ENCODE measurements at places on chromosomes 1 and 21. TPM values are rescaled to one million over a fixed set of nuclear protein-coding genes. Genes with fewer than 3 reads are reported as not detected.

FMN2 gene
- total RNA-seq = 0.19 TPM

DYRK3 gene
- 19.0 TPM for total RNA-seq

NTMT2 gene
- not detected for total RNA-seq

MEGF6 gene
- 92.4 TPM for total RNA-seq

FCRL6 gene
- total RNA-seq = not detected

CCDC181 gene
- not detected for total RNA-seq

GSTM3 gene
- 54.9 TPM for total RNA-seq

SPRR3 gene
- total RNA-seq = not detected

LRRC7 gene
- 0.65 TPM for total RNA-seq

CHRM3 gene
- total RNA-seq = 2.0 TPM

FAM110D gene
- 5.6 TPM for total RNA-seq

RNF223 gene
- total RNA-seq = not detected

AMY2A gene
- total RNA-seq = not detected
